ENCODE measurements at places on chromosomes 16 and 17.

- DNase-seq, result no peak
Measured at GRCh38 chr17:9408868-9409829, 166.5 kb downstream of the STX8 start.

DNA sequence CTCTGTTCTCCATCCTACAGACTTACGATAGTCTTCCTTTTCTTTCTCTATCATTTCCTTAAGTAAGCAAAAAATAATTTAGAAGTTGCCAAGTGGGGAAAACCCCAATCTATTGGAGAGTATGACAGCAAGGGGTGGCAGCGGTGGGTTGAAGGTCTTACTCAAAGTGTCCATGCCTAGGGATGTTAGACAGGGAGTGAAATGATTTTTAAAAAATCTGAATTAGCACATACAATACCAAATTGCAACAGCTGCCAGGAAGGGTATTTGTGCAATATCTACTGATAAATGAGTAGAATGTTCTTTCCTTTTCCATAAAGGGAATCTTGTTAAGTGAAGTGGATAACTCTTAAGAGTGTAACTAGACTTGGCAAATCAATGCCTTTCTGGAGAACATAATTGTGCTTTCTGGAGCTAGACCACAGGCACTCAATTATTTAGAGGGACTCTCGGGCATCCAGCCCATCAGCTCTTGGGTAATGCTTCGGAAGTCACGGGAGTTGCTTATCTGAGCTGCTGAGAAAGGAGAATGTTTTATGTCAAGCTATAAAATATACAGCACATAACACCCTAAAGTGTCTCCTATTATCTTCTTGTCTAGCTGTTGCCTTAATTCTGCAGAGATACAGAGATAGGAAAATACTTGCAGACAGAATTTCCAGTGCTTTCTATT lies 151.5 kb downstream of the KCNJ2 start:
- no peak for DNase-seq

DNA sequence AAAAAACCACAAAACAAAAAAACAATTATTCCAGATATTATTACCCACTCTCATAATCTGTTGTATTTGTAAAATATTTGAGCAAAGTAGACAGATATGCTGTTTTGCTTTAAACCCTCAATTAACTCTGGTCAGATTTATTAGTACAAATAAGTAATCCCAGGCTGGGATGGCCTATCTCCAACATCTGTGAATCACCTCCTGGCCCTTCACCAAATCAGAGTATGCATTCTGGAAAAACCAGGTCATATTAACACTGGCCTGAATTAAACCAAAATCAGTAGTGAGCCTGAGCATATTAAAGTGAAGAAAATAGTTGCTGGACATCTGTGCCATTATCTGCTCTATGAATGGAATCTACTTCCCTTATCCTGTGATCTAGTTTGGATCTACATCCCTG lies 41.0 kb downstream of the STAT3 start:
- no peak for DNase-seq

- no peak for DNase-seq
Measured at GRCh38 chr17:28746611-28747050, 2.8 kb downstream of the TRAF4 start.

DNA sequence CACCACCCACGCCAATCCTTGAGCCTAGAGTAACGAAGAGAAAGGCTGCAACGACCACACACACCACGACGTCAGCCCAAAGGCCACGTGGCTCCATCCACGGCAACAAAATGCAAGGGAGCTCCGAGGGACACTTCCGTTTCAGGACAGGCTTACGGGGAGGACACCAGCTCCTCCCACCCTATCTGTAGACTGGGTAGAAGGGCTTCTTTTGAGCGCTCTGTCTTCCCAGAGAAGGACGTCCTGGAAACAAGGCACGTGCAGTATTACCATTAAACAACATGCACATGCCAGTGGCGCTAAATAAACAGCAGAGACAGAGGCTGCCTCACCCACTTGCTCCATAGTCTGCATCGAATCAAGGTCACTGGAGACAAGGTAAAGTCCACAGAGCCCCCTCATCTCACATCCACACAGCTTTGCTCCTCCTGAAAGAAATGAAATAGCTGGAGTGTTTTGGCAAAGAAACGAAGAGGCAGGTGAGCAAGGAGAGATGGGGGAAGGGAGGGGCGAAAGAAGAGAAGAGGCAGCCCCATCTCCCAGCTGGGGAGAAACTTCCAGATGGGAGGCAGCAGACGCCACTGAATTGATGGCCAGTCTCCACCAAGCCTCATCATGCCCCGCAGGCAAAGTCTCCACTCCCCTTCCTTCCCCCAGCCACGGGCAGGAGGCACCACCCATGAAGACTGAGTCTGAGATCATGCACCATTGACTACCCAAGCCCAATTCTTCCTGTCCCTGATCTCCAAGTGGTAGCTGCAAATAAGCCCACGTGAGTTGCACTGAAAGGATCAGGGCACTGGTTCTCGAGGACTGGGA lies 24.0 kb downstream of the ZFHX3 start:
- DNase-seq, result no peak

- no peak for DNase-seq
Measured at GRCh38 chr17:64004903-64005733, 7.0 kb downstream of the PRR29 start.

- DNase-seq, result no peak
Measured at GRCh38 chr17:51119415-51120356, 982 bp downstream of the SPAG9 start.

DNA sequence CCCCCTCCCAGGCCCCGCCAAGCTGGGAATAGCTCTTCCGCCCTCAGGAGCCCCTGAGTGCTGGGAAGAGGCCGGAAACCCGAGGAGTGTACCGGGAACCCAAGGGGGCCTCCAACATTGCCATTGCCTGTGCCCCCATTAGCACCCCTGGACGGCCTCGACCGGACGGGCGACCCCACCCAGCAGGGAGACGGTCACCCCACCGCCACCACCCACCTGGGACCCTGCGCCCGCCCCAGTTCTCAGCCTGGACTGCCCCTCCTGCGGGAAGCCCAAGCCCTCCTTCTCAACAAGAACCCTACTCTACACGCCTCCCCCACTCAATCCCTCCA lies 2.0 kb downstream of the CARHSP1 start:
- DNase-seq, result no peak

DNA sequence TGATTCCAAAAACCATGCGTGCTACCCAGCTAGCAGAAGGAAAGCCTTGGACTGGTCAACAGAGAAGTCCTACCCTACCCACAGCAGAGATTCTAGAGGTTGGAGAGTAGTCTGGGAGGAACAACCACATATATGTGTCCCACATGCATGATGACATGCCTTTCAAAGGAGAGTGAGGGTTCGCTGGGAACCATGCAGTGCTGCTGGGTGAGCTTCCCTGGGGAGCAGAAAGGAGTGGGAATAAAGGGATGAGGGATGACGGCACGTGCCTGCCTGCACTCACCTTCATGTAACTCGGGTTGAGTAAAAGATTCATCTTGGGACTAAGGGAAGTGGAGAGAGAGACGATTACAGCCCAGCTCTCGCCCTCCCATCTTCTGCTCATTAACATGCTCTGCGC lies 9.8 kb downstream of the CPSF4L start:
- DNase-seq, result no peak

All from NCI-H1930 (cell line).